Left renal pelvis (tissue), 4 donors: ENCODE measurements at places on chromosomes 1 and 21. TPM values are rescaled to one million over a fixed set of nuclear protein-coding genes. Genes with fewer than 3 reads are reported as not detected.

Gene TSSK3
- 1.5 TPM for polyA plus RNA-seq

Gene KCNJ15
- polyA plus RNA-seq: 192 TPM

Gene FYB2
- polyA plus RNA-seq: 1.0 TPM

- DNase-seq: no peak
Measured at GRCh38 chr21:16002874-16003466, 273.2 kb downstream of the USP25 start.

Gene LRRC7
- polyA plus RNA-seq: 25.8 TPM

DNA sequence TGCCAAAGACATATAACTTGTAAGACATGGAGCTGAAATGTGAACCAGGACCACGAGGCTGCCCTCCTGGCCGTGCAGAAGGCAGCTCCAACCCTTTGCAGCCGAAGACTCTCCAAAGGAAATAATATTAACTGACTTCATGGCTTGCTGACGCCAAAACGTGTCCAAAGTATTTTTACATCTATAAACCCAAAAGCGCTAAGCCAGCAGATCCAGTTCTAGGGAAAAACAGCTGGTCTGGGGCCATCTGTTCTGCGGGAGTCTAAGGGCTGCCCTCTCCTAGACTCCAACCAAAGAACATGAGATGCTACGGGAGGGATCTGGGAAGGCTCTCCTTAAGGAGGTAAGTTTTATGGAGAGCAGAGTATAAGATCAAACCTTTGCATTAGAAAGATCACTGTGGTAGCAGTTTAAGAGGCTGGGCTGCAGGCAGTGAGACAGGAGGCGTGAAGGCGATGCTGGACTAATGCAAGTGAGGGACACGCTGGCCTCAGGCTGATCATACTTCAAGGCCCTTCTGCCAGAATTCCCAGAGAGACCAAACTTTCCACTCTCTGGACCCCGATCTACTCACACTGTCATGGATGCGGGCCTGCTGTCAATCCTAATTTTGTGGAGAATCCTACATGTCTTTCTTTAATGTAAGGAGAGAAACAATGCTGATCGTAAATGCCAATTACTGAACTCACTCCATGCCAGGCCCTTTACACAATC, 1.2 kb downstream of the TMEM53 start:
- no peak for DNase-seq
